ENCODE measurements at places on chromosomes 7 and 10. TPM values are rescaled to one million over a fixed set of nuclear protein-coding genes. Genes with fewer than 3 reads are reported as not detected.

- no peak overlapping the region for H3K27ac ChIP-seq
- no peak for DNase-seq
- H3K36me3 ChIP-seq: peaks cover 62% of the 10 kb centered on the region
- peaks cover 8% of the 10 kb centered on the region for H3K4me1 ChIP-seq
Observed at GRCh38 chr10:88920198-88920597, 32.4 kb downstream of the ACTA2 start.

- H3K4me1 ChIP-seq: peaks cover 4% of the 10 kb centered on the region
- peaks cover 6% of the 10 kb centered on the region for H3K36me3 ChIP-seq
- no peak overlapping the region for H3K27ac ChIP-seq
- no peaks in the 10 kb centered on the region for H3K27me3 ChIP-seq
- no peak overlapping the region for H3K4me3 ChIP-seq
Observed at GRCh38 chr7:27835376-27835775, 95.4 kb downstream of the TAX1BP1 start.

GRCh38 chr10:62985807-62986600 lies 147.1 kb upstream of the NRBF2 start:
- no peak for DNase-seq
- no peak overlapping the region for H3K27ac ChIP-seq
- H3K27me3 ChIP-seq: peaks cover 2% of the 10 kb centered on the region
- peaks cover 32% of the 10 kb centered on the region for H3K4me1 ChIP-seq
- no peaks in the 10 kb centered on the region for H3K36me3 ChIP-seq
- H3K4me3 ChIP-seq: no peak overlapping the region

- peaks cover 2% of the 10 kb centered on the region for H3K4me1 ChIP-seq
- DNase-seq: no peak
- no peaks in the 10 kb centered on the region for H3K36me3 ChIP-seq
Observed at GRCh38 chr7:20220921-20221547, 3.9 kb upstream of the MACC1 start.

DNA sequence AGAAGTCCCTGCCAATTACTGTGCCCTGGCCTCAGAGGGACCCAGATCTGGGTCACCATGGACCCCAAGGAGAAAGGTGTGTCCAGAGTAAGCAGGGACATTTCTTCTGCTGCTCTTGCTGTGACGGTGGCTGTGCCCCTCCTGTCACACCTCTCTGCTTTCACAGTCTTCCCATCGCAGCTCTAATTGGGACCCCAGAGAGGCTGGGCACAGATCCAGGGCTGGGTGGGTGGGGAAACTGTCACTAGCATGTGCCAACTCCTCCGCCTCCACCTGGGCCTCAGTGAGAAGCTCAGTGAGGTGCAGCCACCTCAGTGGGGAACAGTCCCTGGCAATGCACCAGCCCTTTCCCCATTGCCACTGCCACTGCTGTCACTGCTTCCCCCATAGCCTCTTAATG lies 37.3 kb upstream of the ADCYAP1R1 start:
- H3K36me3 ChIP-seq: no peaks in the 10 kb centered on the region
- DNase-seq: no peak
- no peak overlapping the region for H3K27ac ChIP-seq
- no peak overlapping the region for H3K4me3 ChIP-seq

DNA sequence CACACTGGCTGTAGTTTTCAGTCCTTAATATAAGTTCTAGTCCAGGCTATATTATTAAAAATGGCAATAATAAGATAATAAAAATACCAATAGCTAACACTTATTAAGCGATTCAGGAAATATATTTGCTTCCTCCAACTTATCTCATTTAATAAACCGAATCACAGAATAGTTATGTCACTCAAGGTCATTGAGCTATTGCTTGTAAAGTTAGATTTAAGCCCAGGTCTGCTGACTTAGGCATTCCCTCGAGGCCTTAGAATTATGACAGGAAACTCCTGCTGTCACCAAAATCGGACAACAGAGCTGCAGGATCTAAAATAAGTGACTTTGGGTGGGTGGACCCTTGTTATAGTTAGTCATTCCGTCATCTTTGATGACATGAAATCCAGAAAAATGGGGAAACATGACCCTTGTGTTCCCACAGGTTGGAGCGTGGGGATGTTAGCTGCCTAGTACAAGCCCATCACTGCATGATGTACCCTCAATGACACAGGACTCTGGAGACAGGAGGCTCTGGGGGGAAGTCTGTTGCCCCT lies 181.3 kb upstream of the PHYHIPL start:
- H3K27me3 ChIP-seq: no peaks in the 10 kb centered on the region
- H3K4me1 ChIP-seq: no peaks in the 10 kb centered on the region
- no peak for DNase-seq
- H3K27ac ChIP-seq: no peak overlapping the region
- no peaks in the 10 kb centered on the region for H3K36me3 ChIP-seq
- H3K4me3 ChIP-seq: no peak overlapping the region

- peaks cover 2% of the 10 kb centered on the region for H3K4me1 ChIP-seq
- H3K4me3 ChIP-seq: no peak overlapping the region
- no peaks in the 10 kb centered on the region for H3K36me3 ChIP-seq
- H3K27me3 ChIP-seq: no peaks in the 10 kb centered on the region
Observed at GRCh38 chr10:11893749-11894278, 70.7 kb downstream of the PROSER2 start.

- no peak overlapping the region for H3K27ac ChIP-seq
- no peaks in the 10 kb centered on the region for H3K36me3 ChIP-seq
- H3K4me3 ChIP-seq: no peak overlapping the region
Observed at GRCh38 chr7:28768577-28769147, 189.5 kb downstream of the TRIL start.

DNA sequence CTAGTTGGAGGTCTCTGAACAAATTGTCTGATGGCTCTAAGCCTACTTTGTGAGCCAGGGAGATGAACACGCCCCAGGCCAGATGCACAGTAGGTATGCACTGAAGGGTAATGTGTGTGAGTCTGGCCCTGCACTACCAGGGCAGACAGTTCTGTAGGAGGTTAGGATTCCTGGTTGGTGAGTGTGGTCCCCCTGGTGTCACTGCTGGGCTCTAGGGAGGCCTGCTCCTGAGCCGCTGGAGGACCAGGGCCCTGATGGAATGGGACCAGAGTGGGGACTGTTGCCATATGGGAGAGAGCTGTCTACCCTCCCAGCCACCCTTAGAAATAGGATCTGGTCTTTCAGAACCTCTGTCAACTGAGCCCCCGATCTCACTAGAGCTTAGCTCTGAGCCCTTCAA lies 42.0 kb downstream of the CDH23 start:
- no peaks in the 10 kb centered on the region for H3K36me3 ChIP-seq
- DNase-seq: no peak
- H3K4me1 ChIP-seq: no peaks in the 10 kb centered on the region
- H3K4me3 ChIP-seq: no peak overlapping the region

DNA sequence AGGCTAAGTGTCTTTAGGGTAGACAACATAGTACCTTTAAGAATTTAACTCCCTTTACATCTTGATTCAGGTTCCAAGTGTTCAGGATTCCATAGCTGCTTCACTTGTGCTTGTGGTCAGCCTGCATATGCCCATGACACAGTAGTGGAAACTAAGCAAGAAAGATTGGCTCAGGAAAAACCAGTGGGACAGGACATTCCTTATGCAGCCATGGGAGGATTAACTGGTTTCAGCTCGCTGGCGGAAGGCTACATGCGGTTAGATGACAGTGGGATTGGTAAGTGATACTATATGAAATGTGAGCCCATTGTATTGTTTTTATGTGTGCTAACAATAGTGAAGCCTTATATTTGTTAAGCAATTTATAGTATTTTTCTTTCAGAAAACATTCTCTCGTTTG lies 11.3 kb downstream of the FAM221A start:
- no peak overlapping the region for H3K4me3 ChIP-seq
- peaks cover 15% of the 10 kb centered on the region for H3K36me3 ChIP-seq
- DNase-seq: no peak
- no peaks in the 10 kb centered on the region for H3K4me1 ChIP-seq

DNA sequence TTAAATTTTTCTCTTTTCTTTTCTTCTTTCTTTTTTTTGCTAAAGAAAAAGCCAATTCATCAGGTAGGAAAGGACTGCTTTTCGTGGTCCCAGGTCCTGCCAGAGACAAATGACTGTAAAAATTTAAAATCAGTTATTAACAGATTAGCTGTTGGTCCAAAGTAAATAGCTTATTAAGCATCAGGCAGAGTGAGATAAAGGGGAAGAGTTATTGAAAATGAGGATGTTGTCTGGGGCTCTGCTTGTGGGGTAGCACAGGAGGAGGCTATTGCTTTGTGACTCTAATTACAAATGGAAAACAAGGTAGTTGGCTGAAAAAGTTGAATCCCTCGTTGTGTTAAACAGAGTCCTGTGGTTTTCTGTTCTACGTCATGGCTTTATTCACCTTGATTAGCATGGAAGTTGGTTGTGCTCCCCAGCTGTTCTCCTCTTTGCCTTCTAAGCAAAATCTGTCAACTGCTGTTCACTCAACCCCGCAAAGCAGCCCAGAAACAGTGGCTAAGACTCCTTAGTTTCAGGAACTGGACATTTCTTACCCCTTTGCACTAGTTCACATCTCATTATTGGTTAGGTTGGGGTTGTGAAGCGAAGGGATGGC lies 128.9 kb downstream of the SNX10 start:
- no peaks in the 10 kb centered on the region for H3K36me3 ChIP-seq
- H3K27me3 ChIP-seq: peaks cover 17% of the 10 kb centered on the region
- H3K4me1 ChIP-seq: no peaks in the 10 kb centered on the region
- no peak overlapping the region for H3K4me3 ChIP-seq

DNA sequence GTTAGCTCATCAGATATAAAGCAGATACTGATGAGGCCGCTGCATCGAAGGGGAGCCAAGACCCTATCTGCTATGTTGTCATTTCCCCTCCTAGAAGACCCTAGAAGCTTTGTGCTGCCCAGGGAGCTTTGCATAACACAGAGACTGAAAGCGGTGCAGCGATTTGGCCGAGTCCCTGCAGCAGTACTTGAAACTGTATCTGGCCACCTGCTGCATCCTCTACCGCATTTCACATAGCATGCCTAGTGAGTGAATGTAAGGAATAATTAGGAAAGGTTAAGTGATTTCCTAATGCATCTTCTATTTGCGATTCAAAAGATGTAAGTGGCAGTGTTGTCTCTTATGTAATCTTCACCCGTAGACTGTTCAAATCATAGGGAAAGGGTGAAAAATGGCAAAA lies 106.7 kb downstream of the LRMDA start:
- H3K4me3 ChIP-seq: no peak overlapping the region
- H3K36me3 ChIP-seq: no peaks in the 10 kb centered on the region
- H3K27ac ChIP-seq: no peak overlapping the region
- H3K4me1 ChIP-seq: no peaks in the 10 kb centered on the region

GRCh38 chr7:154584352-154585252 lies 418.3 kb downstream of the PAXIP1 start:
- no peak overlapping the region for H3K27ac ChIP-seq
- no peak overlapping the region for H3K4me3 ChIP-seq
- no peaks in the 10 kb centered on the region for H3K36me3 ChIP-seq
- no peaks in the 10 kb centered on the region for H3K27me3 ChIP-seq
- no peaks in the 10 kb centered on the region for H3K4me1 ChIP-seq

DNA sequence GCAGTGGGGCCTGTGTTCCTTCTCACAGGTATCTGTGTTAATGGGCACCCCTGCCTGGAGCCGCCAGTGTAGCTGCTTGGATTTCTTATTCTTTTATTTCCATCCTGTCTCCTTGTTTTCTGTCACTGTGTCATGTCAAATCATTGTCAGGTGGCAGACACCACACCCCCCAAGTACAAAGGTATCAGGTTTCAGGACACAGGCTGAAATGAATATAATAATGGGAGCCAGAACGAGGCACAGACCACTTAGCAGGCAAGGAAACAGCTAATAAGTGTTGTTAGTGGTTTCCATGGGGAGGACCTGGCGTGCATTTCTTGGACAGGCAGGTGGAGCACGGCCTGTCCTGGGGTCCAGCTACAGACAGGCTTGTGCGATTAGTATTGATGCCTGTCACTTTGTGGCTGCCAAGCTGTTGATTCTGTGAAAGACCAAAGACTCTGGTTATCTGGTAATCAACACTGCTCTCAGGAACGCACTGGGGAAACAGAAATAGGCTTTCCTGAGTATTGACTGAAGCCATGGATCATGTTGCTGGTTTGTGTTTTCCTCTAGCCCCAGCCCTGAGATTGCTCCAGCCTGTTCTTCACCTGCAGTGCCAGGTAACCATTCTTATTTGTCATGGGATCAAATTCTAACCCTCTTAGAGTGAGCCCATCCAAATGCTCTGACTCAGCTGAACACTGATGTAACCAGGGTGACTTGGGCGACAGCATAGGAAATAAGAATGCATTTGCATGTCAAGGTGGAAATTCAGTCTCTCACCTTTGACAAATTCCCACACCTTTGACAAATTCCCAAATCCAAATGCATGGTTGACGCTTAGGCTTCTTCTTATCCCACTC lies 1002.0 kb downstream of the LRMDA start:
- no peak overlapping the region for H3K4me3 ChIP-seq
- H3K27me3 ChIP-seq: no peaks in the 10 kb centered on the region
- no peak overlapping the region for H3K27ac ChIP-seq
- DNase-seq: no peak
- no peaks in the 10 kb centered on the region for H3K36me3 ChIP-seq

DNA sequence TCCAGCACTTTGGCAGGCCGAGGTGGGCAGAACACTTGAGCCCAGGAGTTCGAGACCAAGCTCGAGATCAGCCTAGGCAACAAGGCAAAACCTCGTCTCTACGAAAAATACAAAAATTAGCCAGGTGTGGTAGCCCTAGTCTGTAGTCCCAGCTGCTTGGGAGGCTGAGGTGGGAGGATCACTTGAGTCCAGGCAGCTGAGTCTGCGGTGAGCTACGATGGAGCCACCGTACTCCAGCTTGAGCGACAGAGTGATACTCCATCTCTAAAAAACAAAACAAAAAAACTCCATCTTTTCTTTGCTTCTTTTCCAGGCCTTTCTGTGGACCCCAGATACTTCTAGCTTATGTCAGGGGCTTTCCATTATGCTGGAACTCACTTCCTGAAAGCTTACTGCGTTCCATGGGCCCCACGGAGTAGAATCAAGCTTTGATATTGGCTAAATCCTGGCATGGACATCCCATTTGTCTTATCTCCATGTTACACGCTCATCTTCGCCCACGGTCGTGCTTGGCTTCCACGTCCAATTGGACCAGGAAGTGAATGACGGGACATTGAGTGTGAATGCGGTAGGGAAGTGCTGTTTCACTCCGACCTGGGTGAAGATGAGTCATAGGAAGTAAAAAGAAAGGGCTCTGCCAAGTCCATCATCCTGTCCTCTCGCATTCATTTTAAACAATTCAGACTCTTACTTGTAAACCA lies 45.7 kb downstream of the FAM171A1 start:
- H3K36me3 ChIP-seq: no peaks in the 10 kb centered on the region
- H3K27me3 ChIP-seq: no peaks in the 10 kb centered on the region
- H3K4me3 ChIP-seq: no peak overlapping the region
- peaks cover 4% of the 10 kb centered on the region for H3K4me1 ChIP-seq
- H3K27ac ChIP-seq: no peak overlapping the region
- DNase-seq: no peak

The SPDYE9 gene
- total RNA-seq: not detected

The CNNM1 gene
- 0.28 TPM for total RNA-seq

The SLC26A5 gene
- total RNA-seq: not detected

The NKX1-2 gene
- total RNA-seq: not detected

The NPSR1 gene
- total RNA-seq: not detected

The JCAD gene
- 0.19 TPM for total RNA-seq

The CNNM2 gene
- 5.6 TPM for total RNA-seq

The HSPA12A gene
- 0.05 TPM for total RNA-seq

The AUTS2 gene
- total RNA-seq: 2.1 TPM

The TSC22D4 gene
- total RNA-seq: 121 TPM
